ENCODE measurements at places on chromosomes 11 and 22. TPM values are rescaled to one million over a fixed set of nuclear protein-coding genes. Genes with fewer than 3 reads are reported as not detected.
A peak's percentile ranks its signal among the peaks of the same experiment; 100 is the strongest.

- peak; percentile 71 for DNase-seq
These were observed 3.9 kb upstream of the RNF215 start for GRCh38 chr22:30390974-30391691.

DNA sequence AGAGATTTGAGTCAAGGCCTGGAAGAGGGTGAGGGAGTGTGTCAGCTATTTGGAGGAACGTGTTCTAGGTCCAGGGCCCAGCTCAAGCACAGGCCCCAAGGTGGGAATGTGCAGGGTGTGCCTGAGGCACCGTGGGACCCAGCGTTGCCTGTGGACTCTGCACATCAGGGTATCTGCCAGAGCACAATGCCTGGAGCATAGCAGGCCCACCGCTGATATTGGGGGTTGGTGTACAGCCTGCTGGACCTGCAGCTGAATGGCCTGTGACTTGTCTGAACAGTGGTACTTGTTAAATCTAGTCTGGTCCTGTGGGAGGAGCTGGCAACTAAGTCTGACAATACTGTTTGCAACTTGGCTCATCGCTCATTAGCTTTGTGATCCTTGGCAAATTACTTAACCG is 131.7 kb downstream of the GRIK4 start:
- no peak for DNase-seq

ACO2 gene
- total RNA-seq: 117 TPM

CSNK2A3 gene
- 0.60 TPM for total RNA-seq

Data from K562 (cell line).